AG08396 (cell line): ENCODE measurements at places on chromosomes 2 and 18.

DNA sequence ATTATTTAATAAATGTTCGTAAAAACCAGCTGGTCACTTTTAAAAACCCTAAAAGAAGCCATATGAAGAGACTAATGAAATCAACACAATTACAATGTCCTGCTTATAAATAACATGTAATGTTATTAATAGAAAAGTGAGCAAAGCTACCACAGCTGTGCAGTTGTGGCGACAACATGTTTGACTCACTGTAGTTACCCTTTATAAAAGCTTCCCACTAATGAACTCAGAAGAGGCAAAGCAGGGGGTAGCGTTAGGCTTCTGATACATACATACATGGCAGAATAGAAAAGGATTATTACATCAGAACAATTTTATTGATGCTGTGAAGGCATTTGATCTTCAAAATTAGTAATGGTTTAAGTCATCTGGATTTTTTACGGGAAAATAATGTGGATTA is 219.7 kb downstream of the SLC4A10 start:
- DNase-seq = no peak

- DNase-seq = no peak
These were observed 191.4 kb downstream of the NYAP2 start for GRCh38 chr2:225590932-225591331.

GRCh38 chr2:232239951-232240681 is 138.4 kb upstream of the ALPP start:
- no peak for DNase-seq

GRCh38 chr18:72828601-72829000 is 39.2 kb downstream of the NETO1 start:
- no peak for DNase-seq

DNA sequence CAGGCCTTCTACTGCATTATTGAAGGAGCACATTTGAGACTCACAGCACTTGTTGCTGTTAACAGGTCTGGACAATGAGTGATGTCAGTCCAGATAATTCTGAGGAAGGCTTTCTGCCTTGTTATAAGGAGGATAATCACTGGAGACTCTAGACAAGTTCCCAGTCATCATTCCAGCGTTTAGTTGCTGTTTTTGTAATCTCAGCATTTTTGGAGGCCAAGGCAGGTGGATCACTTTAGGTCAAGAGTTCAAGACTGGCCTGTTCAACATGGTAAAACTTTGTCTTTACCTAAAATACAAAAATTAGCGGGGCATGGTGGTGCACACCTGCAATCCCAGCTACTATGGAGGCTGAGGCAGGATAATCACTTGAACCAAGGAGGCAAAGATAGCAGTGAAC is 39.6 kb upstream of the TRIM43B start:
- no peak for DNase-seq

GRCh38 chr2:119590873-119591272 is 46.6 kb downstream of the CFAP221 start:
- DNase-seq = no peak

DNA sequence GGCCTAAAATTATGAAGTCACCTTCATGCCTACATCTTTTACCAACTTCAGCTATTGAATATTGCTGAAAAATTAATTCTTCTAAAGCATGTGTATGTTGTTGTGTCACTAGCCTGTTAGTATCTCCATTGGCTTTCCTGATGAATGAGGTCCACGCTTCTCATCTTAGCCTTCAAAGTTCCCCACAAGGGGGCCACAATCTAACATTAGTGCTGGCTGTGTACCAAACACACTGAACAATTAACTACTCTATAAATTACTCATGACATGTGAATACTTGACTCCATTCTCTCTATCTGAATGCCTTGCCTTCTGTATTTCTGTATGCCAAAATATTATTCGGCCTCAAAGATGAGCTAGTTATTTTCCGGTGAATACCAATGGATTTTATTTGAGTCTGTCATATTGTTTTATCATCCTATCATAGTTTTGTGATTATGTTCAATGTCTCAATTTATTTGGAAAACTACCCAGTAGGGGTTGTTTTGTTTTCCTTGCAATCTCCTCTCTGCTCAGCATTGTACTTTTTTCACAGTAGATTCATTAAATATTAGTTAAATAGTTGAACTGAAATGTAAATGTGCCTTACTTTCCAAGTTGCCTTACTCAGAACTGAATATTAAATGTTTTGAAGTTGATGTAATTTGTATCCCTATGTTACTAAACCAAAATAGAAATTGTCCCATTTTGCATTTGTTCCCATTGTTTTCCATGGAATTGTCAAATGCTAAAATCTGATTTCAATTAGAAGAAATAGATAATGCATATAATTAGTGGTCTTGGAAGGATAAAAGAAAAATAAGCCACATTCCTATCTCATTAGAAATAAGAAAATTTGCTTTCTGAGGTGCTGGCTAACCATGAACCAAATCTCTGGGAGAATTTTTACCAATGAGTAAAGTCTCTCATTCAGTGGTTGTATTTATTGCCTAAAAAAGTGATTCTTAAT is 208.4 kb upstream of the COL3A1 start:
- DNase-seq = no peak

- DNase-seq = no peak
These were observed 17.2 kb downstream of the APOB start for GRCh38 chr2:21026479-21027282.

- no peak for DNase-seq
These were observed 358.5 kb downstream of the ALK start for GRCh38 chr2:29562896-29563295.

GRCh38 chr2:55807900-55808299 is 114.3 kb upstream of the PNPT1 start:
- DNase-seq = no peak

GRCh38 chr2:34899079-34899478 is 1300.0 kb upstream of the FAM98A start:
- DNase-seq = no peak
